ENCODE measurements at places on chromosomes 4 and X.

DNA sequence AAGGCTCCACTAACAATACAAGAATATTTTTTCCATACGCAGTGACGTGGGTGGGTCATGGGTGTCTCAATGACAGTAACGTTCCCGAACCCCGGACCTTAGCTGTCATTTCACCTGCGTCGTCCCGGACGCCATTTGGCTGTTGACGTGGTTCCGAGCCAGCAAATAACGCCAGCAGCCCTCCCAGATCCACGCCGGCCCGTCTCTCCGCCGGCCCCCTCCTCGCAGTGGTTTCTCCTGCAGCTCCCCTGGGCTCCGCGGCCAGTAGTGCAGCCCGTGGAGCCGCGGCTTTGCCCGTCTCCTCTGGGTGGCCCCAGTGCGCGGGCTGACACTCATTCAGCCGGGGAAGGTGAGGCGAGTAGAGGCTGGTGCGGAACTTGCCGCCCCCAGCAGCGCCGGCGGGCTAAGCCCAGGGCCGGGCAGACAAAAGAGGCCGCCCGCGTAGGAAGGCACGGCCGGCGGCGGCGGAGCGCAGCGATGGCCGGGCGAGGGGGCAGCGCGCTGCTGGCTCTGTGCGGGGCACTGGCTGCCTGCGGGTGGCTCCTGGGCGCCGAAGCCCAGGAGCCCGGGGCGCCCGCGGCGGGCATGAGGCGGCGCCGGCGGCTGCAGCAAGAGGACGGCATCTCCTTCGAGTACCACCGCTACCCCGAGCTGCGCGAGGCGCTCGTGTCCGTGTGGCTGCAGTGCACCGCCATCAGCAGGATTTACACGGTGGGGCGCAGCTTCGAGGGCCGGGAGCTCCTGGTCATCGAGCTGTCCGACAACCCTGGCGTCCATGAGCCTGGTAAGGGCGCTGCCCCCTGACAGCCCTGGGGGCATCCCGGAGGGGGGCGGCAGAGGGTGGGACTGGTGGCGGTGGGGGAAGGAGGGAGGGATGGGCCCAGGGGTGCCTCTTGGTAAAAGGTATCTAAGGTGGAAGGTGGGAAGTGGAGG lies at the start of gene CPE:
CPE (plus strand) TSS at position 264 of the 933 bp plus-strand sequence; CDS start at position 478, 214 bp downstream.
- DNase-seq: no peak

GRCh38 chr4:183858011-183858615 lies 47.0 kb upstream of the STOX2 start:
- no peak for DNase-seq

GRCh38 chrX:102978594-102978993 lies 41.5 kb downstream of the RAB40AL start:
- no peak for DNase-seq

- peak; percentile 9 for DNase-seq
Observed at GRCh38 chr4:172515266-172515879, 653.2 kb upstream of the GALNT7 start.

- no peak for DNase-seq
Observed at GRCh38 chr4:184364100-184364921, 110.0 kb downstream of the IRF2 start.

DNA sequence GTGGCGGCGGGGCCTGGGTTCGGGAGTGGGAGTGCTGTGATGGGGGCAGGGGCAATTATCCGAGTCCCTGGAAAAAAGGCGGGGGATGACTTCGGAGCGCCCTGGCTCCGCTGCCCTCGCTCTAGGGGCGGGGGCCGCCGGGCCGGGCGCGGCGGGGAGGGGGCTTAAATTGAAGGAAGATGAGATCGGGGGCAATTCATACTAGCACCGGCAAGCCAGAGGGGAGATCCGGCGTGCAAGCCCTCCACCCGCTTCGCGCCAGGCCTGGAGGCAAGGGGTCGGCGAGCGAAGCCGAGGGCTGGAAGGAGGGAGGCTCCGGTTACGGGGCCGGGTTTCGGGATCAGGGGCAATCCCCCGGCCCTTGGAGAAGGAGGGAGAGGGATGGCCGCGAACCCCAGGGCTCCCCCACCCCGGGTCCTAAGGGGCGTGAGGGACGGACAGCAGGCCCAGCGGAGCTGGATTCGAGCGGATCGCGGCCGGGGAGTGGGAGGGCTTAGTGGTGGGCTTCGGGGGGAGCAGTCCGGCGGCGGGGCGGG lies 1.2 kb downstream of the BCORL1 start:
- no peak for DNase-seq

DNA sequence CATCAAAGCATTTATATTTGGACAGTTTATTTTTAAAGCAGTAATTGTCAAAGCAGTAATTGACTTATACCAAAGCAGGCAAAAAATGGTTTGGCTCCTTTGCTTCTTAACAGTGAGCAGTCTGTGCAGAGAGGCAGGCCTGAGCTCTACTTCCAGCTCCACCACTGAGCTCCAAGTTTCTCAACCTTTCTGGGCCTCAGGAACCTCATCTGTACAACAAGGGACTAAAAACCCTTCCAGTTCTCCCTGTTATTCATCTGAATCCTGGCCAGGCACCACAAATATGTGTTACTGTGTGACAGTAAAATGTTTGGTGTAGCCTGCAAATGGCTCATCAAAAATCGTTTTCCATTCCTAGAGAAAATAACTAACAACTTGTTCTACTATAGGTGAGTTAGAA lies 88.7 kb upstream of the TTC29 start:
- DNase-seq: no peak

GRCh38 chrX:12370497-12370986 lies 232.3 kb downstream of the FRMPD4 start:
- DNase-seq: peak; percentile 89

DNA sequence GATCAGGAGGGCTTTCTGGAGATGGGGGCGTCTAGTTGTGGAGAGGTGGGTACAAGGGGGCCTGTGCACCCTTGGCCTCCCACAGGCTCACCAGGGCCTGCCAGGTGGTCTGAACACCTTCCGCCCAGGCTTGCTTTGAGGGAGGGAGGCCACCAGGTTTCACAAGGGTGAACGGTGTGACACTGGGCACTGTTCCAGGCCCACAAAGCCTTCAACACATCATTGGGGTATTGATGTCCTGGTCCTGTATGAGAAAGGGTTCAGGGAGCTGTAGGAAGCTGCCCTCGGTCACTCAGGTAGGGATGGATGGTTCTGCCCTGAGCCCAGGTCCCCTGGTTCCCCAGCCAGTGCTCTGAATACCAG lies 6.0 kb downstream of the HTRA3 start:
- DNase-seq: no peak

DNA sequence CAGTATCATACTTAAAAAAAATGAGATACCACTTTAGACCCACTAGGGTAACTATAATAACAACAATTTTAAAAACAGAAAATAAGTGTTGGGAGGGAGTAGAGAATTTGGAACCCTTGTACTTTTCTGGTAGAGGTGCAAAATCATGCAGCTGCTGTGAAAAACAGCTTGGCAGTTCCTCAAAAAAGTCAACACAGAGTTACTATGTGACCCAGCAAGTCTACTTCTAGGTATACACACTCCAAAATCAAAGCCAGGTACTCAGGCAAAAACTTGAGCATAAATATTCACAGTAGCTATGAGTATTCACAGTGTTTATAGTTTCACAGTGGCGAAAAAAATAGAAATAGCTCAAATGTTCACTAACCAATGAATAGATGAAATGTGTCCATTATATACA lies 11.6 kb upstream of the LHFPL1 start:
- DNase-seq: no peak

- no peak for DNase-seq
Observed at GRCh38 chr4:169915545-169915944, 110.7 kb downstream of the MFAP3L start.

GRCh38 chrX:71239781-71240180 lies 14.2 kb downstream of the ZMYM3 start:
- DNase-seq: no peak

DNA sequence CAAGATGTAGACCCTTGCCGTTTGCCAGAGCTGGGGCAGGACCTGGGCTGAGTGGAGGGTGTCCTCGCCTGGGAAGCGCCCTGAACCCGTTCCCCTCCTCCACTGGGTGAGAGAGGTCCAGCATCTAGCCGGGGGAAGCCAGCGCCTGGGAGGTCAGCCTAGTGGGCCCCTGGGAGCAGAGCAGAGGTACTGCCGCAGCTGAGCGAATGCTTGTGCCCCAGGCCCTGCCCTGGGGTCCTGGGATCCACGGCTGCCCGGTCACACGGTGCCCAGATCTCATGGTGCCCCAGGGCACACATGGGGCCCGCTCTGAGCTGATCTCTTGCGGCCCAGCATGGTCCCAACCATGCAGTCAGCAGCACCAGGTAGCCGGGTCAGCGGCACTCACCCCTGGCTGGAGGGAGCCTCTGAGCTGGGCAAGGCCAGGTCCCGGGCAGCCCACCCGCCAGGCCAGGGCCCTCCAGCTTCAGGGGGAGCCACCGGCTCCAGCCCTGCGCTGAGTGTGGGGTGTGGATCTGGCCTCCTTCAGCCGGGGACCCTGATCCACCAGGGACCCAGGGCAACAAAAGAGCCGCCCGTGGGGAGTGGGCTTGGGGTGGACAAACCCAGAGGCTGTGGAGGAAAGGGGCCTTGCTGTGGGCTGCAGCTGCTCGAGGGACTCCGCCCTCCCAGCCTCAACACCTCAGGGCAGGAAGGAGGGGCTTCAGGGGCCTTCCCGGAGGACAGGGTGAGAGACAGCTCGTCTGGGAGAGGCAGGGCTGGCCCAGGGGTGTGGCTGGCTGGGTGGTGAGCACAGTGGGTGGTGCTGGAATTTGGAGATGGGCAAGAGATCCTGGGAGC lies 4.1 kb upstream of the CPLX1 start:
- no peak for DNase-seq

- DNase-seq: no peak
Observed at GRCh38 chrX:133813971-133814370, 171.4 kb downstream of the GPC3 start.

DNA sequence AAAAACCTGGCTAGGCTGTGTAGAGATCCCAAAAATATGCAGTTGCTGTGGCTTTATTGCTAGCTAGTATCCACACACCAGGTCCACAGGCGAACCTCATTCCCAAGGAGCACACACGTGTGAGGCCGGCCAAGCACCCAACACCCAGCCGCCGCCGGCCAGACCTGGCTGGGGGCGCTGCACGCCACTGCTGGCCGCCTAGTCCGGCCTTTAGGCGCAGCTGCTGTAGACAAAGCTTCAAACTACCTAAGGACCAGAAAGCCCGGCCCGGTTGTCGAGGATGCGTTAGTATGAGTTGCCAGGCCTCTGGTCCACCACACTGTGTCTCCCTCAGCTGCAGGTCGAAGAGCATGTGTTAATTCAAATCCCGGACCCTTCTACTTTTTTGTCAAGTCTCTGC lies 3.1 kb downstream of the POU3F4 start:
- DNase-seq: no peak

DNA sequence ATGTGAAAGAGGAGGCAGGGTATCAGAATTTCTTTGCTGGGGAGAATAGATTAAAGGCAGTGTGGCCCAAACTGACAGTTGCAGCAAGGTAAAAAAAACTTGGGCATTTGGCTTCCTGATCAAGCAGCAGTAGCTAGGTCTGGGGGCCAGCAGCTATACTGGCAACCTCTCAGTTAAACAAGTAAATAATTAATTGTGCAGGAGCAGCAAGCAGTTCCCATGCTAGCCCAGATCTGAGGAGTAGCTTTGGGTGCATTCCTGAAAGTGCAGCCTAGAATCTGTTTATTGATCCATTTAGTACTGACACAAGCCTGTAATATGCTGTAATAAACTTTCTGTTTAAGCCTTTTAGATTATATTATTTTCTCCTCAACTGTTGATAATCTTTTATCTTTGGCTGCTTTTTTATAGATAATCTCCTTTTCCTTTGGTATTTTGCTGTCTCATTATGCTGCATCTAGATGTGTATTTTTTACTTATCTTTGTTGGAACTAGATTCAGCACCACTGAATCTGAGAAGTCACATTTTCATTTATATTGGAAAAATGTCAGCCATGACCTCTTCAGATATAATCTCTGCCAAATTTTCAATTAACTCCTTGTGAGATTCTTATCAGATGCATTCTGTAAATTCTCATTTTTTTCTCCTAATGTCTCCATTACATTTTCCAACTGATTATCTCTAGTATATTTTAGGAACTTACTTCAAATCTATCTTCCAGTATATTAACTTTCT lies 276.3 kb downstream of the STPG2 start:
- no peak for DNase-seq

DNA sequence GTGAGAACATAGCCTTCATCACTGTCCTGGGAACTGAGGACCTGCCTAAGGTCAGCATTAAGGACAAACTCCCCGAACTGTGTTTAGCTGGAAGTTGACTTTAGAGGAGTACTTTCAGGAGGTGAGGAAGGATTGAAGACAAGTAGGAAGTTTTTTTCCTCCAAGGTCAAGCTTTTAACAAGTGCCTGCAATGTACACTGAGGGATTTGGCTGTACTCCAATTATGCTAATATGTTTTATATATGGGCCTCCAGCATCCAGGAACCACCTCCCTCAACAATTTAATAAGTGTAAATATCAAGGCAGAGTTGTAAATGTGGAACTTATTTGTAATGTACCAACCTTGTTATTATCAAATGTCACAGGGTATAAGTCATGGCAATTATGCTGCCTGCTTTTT lies 726.2 kb downstream of the RPA4 start:
- DNase-seq: no peak

- no peak for DNase-seq
Observed at GRCh38 chr4:133151691-133152329, 2.7 kb downstream of the PCDH10 start.

DNA sequence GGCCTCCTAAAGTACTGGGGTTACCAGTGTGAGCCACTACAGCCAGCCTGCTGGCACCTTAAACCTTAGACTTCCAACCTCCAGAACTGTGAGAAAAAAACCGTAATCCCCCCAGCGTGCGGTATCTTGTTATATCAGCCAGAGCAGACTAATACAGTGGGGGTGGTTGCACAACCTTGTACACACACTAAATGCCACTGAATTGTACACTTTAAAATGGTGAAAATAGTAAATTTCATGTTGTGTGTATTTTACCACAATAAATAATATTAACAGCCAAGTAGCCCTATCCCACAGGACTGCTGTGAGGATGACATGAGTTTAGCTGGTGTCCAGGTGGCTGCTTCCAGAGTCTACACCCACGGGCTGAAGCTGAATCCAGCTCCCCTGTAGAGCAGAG lies 38.8 kb downstream of the ZBTB49 start:
- DNase-seq: no peak

GRCh38 chr4:112031712-112032328 lies 113.4 kb upstream of the FAM241A start:
- no peak for DNase-seq

- DNase-seq: no peak
Observed at GRCh38 chr4:99636422-99636821, 21.2 kb downstream of the C4orf54 start.

GRCh38 chrX:30573125-30573524 lies 4.4 kb downstream of the TASL start:
- no peak for DNase-seq

Measured in BJ (cell line).